GM10248 (cell line): ENCODE measurements at places on chromosomes 4 and X.

DNA sequence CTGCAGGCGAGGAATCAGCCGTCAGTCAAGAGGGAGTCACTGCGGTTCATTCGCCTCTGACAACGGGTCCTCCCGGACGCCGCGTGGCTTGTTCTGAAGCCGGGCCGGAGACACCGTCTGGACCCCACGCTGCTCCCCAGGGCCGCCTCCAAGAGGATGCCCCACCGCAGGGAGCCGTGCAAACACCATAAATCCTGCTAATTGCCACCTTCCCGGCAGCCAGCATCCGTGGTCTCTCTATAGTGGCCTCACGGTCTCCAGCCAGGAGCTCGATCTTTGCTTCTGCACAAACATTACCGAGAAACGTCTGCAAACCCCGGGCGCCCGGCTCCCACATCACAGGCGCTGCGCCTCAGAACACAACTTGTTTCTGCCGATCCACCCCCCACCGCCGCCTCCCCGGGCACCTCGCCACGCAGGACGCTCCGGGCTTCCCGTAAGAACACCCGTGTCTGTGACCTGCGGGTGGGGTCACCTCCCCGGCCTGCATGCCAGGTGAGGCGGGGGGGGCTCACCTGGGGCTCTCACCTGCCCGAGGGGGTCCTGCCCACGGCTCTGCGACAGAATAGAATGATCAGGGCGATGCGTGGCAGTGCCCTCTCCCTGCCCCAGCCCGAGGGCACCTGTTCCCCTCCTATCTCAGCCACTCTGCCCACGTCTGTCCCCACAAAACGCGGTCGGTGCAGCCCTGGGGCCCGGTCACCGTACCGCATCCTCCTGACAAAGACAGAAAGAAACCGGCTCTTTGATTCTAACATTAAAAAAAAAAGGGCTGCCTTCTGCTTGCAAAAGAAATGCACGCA is 32.4 kb upstream of the PPP2R3B start:
- no peak for DNase-seq

DNA sequence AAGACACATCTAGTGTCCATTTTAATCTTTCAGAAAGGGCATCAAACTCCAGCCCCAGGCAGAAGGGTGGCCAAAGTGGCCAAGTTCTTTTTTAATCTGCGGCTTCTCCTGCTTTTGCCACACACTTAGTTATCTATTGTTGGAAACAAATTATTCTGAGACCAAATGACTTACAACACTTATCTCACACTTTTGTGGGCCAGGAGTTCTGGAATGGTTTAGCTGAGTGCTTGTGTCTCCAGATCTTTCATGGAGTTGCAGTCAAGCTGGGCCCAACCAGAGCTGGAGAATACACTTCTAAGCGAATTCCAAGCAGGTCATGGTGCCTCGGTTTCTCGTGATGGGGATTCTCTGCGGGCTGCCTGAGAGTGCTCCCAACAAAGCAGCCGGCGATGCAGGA is 4.0 kb downstream of the TXK start:
- DNase-seq = no peak

- DNase-seq = no peak
Measured at GRCh38 chrX:84118769-84119168, 69.2 kb downstream of the RPS6KA6 start.

DNA sequence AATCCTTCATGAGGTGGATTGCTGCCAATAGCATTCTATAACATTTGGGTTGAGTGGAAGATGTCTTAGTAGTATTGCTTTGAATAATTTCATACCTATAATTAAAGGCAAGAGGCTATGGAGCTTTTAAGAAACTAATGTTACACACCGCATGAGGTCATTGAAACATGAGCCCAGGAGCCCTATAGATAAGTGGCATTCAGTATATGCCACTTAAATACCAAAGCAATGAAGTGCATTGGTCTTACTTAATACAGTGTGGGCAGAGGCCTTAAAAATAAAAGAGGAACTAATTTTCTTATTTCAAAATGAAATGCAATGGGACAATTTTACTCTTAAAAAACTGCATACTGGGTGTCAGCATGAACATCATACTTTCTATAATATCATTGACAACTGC is 47.5 kb downstream of the SPATA18 start:
- no peak for DNase-seq

- DNase-seq = no peak
Measured at GRCh38 chrX:107662145-107662544, 33.8 kb downstream of the PRPS1 start.

- DNase-seq = no peak
Measured at GRCh38 chr4:7294176-7294756, 101.9 kb downstream of the SORCS2 start.

DNA sequence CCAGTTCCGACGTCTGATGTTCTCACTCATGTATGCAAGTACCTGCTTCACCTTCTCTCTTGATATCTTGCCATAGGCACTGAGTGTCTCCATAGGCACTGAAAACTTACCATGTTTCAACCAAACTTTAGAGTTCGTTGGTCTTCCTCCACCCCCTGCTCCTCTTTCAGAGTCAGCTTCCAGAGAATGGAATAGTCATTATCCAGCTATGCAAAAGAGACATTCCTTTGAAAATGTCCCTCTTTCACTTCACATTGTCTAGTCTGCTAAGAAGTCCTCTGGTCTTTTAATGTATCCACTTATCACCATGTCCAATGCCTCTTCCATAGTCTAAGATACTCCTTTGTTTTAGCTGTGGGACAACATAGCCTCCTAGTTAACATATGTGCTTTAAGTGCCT is 566.0 kb upstream of the TENM3 start:
- DNase-seq = no peak

- no peak for DNase-seq
Measured at GRCh38 chr4:62881210-62881609, 1528.0 kb downstream of the TECRL start.

DNA sequence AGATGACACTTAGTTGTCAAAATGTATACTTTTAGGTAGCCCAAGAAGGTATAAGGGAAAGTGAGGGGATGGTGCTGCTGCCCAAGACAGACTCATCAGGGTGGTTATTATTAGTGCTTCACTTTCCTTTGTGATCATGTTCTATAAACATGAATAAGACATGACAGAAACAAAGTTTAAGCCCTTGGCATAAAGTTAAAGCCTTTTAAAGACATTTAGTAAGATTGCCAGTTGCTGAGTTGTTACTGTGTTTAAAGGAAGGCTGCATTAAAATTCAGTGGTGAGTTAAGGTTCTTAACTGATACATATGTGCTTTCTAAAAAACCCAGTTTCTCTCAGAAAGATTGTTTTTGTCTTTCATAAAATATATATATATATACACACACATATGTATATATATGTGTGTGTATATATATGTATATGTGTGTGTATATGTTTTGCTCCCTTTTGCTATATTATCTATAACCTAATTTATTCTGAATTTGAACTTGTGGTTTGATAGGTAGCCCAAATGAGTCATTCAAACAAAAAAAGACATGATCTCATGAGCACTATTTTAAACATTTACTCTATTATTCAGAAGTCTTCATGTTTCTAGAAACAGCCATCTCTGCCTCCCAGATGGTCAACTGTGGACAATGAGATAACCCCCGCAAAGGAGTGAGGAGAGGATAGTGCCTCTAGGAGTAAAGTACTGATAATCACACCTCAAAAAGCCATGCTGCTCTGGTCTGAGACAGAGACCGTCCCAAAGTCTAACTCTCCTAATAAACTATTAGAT is 98.1 kb upstream of the OTUD4 start:
- DNase-seq = no peak
